GM20000 (cell line): ENCODE measurements at places on chromosomes 2 and 18.

- peak; percentile 65 for DNase-seq
Observed at GRCh38 chr18:46555724-46556123, 101.3 kb downstream of the LOXHD1 start.

DNA sequence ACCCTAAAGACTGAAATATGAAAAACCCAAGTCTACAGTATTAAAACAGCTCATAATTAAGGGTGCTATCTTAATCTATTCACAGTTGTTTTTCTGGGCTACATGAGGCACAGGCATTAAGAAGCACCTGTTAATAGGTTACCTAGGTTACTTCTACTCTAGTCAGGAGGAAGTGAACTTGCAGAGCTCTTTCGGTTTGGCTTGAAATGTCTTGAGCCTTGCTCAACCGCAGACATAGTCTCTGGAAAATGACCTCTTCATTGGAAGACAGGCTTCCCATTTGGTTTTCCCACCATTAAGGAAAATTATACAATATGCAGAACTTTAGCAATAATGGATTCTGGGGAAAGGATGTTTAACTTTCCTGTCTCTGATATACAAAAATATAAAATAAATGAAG is 142.3 kb upstream of the KCNJ3 start:
- peak; percentile 31 for DNase-seq

- DNase-seq, result peak; percentile 81
Observed at GRCh38 chr2:46187112-46187618, 110.0 kb upstream of the EPAS1 start.

GRCh38 chr2:241618296-241618805 is 18.6 kb downstream of the THAP4 start:
- no peak for DNase-seq

- peak; percentile 58 for DNase-seq
Observed at GRCh38 chr18:26460449-26461091, 87.8 kb downstream of the KCTD1 start.

DNA sequence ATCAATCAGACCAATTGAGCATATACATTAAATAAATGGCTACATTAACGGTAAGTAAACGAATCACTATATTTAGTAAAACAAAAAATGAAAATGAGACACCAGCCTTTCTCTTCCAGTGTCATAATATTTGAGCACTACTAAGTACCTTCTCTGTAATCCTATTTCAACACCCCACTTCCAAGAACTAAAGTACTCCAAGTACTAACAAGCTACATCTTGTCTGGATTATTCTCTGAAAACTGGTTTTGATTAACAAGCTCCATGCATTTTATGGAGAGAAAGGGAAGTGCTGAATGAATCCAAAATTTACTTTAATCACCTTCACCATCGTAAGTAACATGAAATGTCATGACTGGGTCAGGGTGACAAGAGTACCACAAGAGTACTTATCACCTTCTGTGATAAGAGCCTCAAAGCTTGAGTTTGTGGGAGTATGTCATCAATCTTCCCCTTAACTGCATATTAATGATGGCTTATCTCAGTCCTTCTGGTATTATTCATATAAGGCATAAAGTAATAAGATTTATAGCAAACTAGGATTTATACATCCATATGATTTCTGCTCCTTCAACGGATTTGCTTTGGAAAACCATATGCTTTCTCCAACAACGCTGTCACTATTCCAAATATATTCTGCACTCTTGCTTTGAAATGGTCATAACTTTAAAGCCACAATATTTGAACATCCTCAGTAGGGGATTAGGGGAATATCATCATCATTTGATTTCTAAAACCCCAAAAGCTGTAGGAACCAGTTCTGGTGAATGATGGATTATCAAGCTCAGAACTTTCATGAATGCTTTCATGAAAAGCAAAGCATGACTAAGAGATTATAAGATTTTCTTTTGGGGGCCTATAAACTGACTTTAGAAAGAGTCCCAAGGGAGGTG is 127.0 kb downstream of the ANTXR1 start:
- DNase-seq, result no peak

DNA sequence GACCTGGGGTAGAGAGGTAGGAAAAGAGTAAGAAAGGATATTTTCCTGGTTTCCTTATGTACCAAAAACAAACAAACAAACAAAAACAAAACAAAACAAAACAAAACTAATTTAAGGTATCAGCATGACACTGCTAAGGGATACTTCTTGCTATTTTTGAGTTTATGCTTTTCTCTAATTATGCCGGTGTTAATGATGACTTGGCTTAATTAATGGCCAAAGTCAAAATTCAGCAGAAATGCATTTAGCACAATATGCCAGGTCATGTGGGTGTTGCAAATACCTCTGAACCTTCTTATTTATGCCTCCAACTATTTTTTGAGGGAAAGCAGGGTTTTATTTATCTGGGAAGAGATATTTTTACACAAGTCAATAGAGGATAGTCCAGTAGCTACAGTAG is 3.2 kb upstream of the CHST9 start:
- no peak for DNase-seq
